ENCODE measurements at places on chromosomes 5 and 9.

- DNase-seq: no peak
These were observed 33.8 kb downstream of the ZNF131 start for GRCh38 chr5:43154469-43154868.

DNA sequence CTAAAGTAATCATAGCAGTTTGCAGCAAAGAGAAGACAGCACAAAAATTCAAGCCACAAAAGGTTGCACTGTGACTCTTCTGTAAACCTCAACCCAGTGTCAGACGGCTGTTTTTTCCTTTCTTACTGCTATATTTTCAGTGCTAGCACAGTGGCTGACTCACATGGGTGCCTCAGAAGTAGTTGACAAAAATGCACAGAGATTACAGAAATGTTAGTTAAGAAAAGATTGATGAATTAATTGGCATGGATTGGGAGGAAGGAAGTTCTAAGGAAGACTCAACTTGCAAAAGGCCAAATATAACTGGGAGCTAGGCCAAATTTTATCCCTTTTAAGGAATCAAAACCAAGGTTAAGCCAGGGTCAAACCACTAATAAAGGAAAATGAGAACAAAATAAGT is 43.7 kb upstream of the ITGA1 start:
- DNase-seq: peak; percentile 78

- DNase-seq: no peak
These were observed 149.8 kb upstream of the RAPGEF1 start for GRCh38 chr9:131889437-131890251.

GRCh38 chr5:172596638-172597231 is 44.3 kb upstream of the NEURL1B start:
- DNase-seq: no peak

DNA sequence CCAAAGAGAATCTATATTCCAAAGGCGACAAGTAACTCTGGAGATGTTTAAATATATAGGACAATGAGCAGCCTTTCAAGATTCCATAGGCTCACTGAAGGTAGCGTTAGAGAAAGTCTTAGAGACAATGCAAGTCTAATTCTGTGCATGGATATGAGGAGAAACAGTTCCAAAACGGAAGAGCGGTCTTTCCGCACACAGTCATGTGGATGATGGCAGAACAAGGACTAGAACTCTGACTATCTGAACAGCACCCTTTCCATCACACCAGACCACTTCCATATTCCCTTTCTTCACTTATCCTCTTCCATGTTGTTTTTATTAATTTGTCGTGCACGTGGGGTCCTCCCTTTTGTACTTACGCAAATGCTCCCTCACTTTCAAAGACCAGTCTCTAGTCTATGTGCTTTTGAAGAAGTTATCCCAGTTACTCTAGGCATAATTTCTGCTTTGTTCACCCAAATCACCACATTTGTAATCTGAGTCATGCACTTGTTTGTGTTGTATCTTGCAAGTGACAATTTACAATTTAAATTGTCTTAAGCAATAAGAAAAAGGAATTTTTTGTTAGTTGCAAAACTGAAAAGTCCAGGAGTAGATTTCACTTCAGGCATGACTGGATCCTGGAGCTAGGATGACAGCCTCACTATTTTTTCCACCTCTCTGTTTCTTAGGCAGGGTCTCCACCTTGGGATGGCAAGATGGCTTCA is 116.0 kb upstream of the ADRA1B start:
- DNase-seq: no peak

GRCh38 chr9:113475992-113476391 is 12.5 kb downstream of the RGS3 start:
- DNase-seq: no peak

DNA sequence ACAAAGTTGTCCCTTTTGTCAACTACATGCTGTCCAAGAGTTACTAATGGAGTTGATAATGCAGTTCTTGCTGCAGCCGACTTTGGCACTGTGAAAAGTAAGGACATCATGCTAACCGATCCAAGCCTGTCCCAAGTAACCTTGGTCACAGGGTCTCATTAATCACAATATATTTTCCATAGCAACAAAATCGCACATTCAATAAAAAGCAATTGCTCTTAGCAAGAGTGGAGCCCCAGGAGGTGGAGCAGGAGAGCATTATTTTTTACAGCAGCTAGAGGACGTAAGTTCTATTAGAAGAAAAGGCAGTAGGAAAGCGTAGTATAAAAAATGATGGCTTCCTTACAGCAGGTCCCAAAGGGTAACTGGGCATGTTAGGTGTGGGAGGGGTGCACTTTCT is 570.3 kb downstream of the EBF1 start:
- no peak for DNase-seq

DNA sequence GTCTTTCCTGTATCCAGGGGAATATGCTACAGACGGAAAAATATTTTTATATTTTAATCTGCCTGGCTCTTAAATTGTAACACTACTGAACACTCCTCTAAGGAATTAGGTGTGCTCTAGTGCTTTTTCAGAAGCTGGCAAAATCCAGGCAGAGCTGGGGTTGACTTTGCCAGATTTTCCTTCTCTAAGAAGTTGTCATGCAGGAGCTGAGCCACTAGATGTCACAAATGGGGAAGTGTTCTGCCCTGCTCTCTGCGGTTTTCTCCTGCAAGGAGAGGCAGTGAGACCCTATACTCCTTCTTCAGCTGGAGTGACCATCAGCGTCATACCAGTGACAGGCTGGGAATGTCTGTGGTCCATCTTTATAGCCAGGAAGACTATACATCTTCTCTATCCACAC is 112.5 kb downstream of the HAPLN1 start:
- no peak for DNase-seq

GRCh38 chr5:72020161-72020983 is 86.9 kb upstream of the MAP1B start:
- DNase-seq: no peak

DNA sequence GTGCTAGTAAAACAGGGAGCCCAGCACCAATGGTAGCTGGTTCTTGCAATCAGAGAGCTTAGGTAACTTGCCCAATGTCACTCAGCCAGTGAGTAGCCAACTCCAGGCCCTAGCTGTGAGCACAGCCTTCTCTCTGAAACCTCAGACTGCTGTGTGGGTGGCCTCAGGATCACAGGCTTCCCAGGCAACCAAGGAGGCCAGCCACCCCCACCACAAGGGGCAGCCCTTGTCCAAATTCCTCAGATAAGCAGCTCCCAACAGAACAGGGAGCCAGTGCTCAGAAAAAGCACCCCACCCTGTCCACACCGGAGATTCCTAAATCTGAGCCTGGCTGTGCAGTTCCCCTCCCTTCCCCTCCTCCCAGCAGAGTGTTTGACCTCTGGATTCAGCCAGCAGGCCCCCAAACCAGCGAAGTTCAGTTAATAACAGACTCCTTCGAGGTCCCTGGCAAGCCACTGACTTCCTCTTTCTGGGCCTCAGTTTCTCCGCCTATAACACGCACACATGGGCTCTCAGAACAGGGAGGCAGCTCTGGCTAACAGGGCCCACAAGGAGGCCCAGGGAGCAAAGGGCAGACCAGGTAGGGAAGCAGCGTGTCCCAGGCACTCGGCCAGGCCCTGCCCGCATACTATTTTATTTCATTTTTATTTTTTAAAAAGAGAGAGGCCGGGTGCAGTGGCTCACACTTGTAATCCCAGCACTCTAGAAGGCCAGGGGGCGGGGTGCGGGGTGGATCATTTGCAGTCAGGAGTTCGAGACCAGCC is 2.7 kb downstream of the EEIG1 start:
- no peak for DNase-seq

DNA sequence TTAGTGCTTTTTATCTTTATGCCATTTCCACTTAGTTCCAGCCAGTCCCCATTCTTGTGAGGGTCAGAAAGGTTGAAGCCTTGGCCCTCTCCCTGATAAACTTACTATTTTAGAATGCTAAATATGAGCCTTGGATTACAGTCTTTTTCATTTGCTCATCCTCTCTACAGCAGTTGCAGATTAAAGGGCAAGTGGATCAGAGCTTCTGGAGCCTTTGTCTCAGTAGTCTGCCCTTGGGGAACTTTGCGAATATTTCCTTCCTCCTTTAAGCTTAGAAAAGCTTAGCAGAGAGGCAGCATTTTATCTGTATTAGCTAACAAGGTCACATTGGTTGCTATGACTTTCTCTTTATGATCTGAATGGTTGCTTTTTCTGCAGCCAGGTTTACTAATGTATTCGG is 11.5 kb downstream of the FSD1L start:
- DNase-seq: no peak

DNA sequence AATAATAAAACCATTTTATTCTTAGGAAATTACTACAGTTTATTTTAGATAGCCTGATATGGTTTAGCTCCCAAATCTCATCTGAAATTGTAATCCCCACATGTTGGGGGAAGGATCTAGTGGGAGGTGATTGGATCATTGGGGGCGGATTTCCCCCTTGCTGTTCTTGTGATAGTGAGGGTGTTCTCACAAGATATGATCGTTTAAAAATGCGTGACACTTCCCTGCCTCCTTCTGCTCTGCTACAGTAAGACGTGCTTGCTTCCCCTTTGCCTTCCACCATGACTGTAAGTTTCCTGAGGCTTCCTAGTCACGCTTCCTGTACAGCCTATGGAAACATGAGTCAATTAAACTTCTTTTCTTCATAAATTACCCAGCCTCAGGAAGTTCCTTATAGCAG is 122.4 kb upstream of the FGF10 start:
- DNase-seq: no peak

- no peak for DNase-seq
These were observed 85.8 kb downstream of the NUDT12 start for GRCh38 chr5:103476811-103477210.

DNA sequence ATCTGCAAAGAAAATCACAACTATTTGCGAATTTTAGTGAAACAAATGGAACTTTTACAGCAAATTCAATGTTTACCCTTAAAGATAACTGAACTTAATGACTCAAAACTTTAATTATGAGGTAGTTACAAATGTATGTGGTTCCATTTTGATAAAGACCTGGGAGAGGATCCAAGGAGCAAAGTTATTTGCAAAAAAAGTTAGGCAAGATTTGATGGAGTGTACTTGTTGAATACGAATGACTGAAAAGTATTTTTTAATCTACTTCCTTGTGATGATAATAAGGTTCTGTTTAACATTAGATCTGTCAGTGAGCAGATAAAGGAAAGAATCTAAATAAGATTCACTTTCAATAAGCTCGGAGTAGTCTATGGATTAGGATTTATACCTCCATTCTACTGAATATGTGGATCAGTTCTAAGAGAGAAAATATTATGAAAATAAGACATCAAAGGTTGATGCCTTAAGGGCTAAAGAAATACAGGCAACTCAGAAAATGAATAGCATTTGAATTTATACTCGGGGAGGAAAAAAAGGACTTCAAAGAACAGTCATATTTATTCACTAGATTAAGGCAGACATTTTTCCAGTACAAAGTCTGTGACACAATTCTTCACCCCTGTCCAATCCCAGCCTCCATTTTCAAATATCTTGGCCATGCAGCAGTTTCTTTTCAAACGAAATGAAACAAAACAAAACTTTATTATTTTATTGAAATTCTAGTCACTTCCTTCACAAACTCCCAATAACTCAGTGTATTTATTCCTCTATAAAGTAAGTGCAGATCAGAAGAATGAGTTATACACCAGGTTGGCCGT is 199.8 kb downstream of the PDE4D start:
- no peak for DNase-seq

DNA sequence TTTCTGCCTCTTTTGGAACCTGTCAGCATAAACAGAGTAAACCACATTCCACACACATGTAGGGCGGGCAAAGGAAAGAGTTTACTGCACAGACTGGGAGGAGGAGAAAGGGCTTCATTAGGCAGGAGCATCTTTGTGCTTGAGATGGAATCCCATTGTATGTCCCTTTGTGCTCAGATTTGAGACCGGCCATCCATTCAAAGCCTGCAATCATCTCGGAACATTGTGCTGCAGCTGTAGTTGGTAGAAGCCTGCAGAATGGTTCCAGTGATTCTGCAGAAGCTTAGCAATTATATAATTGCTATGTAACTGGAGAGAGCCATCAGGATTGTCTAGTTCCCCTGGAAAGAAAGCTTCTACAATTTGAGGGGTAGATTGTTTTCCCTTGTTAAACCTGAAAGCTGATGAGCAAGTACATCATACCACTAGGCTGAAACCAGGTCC is 16.5 kb downstream of the ZNF462 start:
- no peak for DNase-seq

GRCh38 chr5:107937204-107937603 is 266.5 kb upstream of the EFNA5 start:
- DNase-seq: no peak

DNA sequence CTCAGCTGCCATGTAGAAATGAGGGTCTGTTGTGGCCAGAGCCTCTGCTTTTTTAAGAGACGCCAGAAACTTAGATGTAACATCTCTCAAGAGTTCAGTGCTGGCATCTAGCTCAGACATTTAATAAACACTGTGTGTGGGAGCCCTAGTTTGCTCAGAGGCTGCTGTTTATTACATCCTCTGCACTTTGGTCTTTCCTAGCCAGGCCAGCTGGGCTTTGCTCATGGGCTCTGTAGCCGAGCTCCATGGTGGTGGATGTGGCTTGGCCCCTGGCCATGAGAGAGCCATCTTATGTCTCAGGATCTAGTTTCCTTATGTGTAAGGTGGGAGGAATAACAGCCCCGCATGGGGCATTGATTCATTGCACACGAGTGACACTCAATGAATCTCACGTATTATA is 30.0 kb downstream of the ARHGEF37 start:
- no peak for DNase-seq
